ENCODE measurements at places on chromosomes 7 and 10.

DNA sequence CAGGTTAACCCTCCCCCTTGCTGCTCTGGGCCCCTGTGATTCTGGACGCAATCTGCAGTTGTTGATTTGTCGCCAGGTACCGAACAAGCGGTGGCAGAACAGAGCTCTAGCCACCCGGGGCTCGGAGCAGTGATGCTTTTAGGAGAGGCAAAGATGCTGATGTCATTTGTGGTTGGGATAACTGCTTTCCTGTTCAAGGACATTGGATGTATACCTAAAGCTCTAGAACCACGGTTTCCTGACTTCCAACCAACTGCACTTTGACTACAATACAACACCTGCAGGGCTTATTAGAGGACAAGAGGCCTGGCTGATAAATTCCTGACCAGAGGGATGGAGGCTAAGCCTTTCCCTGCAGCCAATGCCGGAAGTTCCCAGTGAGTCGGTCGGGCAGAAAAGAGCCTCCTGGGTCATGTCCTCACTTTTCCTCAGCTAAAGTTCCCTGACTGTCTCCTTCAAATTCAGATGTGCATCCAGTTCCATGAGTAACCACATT, 6.5 kb upstream of the RBM20 start:
- no peak for DNase-seq

DNA sequence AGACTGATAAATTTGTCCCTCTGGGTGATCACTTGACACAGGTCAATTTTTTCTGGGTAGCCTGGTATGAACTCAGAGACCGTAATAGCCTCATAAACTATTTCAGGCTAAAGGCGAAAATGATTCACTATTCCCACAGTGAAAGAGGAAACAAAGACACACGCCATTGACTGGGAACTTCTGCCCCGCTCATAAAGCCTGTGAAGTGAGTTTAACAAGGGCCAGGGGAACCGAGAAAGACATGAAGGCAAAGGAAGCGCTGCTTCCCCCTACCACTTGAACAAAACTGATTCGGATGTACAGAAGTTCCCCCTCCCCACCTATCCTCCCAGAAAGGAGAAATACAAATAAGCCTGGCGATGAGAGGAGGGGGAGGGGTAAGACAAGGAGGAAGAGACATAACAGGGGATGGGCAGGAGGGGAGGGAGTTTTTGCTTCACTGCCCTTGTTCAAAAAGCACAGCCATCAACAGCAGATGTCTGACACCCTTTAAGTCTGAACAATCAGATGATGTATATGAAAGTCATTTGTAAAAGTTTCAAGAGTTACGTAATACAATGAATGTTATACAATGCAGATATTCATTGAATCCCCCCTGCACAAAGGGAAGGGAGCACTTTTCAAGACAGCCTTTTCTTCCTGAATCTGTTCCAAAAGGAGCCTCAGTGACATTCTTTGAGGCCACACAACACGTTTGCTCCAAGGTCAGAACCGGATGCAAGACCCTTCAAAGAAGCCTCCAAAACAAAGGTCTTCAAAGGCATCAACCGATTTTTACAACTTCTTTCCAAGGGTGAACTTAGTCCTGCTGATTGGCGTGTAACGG, 734 bp downstream of the ABCB4 start:
- DNase-seq, result no peak

- DNase-seq, result no peak
These were observed 46.5 kb upstream of the TNRC18 start for GRCh38 chr7:5470167-5470532.

- no peak for DNase-seq
These were observed 2.4 kb downstream of the FEZF1 start for GRCh38 chr7:122301858-122302760.

DNA sequence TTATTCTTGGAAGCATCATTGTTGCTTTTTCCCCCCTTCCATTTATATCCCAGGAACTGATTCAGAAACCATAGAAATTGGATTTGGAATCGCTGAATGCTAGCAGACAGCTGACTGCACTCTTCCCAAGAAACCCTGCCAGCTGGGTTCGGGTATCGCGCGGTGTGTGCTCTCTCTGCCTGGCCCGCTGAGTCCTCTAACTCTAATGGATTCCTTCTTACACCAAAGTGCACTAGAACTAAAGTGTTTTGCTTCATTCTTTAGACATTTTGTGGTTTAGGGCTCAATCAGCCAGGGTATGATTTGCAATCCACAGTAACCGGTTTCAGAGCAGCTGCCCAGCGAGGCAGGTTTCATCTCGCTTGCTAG, 92.2 kb downstream of the EGFR start:
- DNase-seq, result no peak

DNA sequence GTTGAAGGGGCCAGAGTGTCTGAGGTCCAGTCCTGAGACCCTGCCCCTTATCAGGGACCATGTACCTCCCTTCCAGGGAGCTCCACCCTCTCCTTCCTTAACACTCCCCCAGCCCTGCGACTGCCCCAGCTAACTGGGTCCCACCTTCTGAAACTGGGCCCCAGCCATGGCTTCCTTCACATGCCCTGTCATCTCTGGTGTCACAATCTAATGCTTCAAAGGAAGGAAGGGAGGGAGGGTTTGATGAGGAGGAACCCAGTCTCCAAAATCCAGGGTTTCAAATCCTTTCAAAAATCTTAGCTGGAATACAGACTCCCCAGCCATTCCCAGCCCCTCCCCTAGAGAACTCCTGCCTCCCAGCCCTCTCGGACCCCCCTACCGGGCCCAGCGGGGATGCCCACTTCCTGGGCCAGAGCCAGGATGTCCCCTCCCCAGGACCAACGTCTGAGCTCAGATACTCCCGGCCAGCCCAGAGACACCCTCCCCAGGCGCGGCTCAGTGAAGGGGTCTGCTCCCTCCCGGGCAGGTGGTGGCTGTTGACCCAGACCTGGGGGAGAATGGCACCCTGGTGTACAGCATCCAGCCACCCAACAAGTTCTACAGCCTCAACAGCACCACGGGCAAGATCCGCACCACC, 18.0 kb downstream of the C10orf105 start:
- DNase-seq, result no peak

- no peak for DNase-seq
These were observed at the start of gene AGR2 for GRCh38 chr7:16804674-16805439. TSS of gene AGR2 (minus strand) at chr7:16804999. CDS start at chr7:16801796, 3,203 bp downstream.

DNA sequence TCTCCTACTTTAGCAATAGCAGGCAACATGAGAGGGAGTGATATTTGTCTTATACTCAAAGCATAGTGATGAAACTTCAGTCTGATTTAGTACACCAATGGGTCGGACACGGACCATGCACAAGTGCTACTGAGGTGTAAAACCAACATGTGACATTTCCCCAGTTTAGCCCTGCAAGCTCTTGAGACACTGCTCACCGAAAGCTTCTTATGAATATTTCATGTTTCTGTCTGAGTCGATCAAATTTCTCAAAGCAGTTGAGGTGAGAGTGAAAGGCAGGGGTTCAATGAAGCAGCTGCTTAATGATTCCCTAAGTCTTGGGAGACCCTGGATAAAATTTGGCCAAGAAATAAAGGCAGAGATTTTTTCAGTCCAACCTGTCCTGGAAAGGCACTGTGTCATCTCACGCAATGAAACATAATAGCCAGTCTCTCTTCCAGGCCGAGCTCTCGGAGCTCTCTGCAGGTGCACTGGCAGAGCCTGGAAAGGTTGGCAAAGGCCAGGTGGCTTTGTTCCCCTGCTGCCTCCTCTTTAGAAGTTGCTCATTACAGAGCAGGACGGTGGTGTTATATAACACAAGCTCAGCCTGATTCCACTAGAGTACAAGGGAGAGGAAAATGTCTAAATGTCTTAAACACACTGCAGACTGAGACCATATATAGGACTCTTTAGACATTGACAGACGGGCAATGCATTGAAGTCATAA, 33.9 kb upstream of the XPNPEP1 start:
- DNase-seq, result no peak

- DNase-seq, result no peak
These were observed 130.2 kb upstream of the CTTNBP2 start for GRCh38 chr7:118003476-118003875.

- DNase-seq, result no peak
These were observed 52.1 kb downstream of the GNAI1 start for GRCh38 chr7:80186721-80187120.

- no peak for DNase-seq
These were observed 173.6 kb downstream of the CDCA7L start for GRCh38 chr7:21771906-21772610.

DNA sequence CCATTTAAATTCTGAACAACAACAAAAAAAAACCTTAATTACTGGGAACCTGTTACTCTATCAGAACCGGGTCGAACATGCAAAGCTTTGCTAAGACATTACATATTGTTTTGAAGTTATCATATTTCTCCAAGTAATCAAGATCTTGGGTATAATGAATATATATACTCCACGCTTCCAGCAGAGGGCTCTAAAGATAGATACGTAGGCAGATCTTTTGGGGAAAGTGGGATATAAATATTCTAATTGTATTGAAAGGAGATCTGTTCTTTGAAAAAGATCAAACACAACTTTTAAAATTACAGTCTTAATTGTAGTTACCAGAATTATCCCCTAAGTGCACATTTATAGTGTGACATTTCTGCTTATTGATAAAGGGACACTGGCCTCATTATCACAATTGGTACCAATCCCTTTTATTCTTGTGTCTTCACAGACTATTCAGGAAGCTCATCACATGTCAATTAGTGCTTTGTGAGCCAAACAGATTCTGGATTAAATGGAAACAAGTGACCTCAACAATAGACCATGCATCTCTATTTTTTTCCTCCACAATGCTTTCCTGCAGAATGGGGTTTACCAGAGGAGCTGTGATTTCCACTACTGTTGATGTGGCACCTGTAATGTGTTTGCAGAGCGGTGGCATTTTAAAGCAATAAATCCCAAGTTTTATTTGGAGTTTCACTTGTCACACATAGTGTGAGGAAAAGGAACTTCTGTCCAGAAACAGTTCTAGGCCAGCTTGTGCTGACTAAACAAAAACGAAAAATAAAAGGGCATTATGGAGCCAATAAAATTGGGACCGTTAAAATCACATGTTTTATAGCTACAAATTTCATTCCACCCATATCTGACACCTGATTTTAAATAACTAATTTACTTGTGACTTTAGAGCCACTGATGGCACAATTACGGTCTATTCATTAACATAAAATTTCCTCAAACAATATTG, 122.4 kb downstream of the CTTNBP2 start:
- no peak for DNase-seq

DNA sequence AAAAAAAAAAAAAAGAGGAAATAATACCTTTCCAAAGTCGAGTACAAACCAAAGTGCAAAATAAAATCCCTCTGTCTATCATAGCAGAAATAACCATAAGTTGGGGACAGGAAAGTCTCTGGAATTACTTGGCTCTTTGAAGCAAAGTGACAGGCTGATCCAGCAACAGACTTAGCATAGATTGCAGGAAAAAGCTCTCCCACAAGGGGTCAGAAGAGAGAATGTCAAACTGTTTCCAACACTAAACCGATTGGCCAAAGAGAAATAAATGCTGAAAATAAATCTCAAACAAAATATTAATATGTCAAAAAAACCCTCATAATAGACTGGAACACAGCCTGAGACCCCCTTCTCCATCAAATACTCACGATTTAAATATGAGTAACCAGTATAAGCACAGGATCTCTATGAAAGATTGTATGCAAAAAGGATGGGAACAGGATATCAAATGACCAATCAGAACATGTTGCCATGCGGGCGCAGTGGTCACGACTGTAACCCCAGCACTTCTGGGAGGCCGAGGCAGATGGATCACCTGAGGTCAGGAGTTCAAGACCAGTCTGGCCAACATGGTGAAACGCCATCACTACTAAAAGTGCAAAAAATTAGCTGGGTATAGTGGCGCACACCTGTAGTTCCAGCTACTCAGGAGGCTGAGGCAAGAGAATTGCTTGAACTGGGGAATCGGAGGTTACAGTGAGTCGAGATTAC, 1000.7 kb upstream of the LRRN3 start:
- DNase-seq, result no peak

DNA sequence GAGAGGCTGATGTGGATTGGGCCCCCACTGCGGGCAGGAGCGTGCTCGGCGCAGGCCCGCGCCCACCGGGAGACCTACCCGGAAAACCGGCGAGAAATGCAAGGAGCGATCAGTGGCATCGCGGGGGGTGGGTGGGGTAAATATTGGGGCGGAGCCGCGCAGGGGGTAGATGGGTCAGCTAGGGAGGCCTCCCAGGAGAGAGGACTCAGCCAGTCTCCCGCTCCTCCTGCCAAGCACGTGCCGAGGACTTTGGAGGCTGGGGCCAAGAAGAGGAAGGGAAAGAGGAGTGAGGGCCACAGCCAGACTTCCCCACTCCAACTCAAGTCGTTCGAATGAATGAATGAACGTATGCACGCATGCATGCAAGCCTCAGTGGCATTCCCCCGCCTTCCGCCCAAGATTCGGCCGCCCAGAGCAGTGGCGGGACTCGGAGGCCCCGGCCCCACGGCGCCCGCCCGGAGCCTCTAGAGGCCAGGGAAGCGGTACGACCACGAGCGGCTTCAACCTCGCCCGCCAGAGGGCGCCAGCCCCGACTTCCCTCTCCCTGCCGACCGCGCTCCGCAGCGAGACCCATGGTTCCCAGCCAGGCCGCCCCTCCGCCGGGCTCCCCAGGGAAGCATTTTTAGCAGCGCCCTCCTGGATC, 3.6 kb downstream of the NPM3 start:
- DNase-seq, result no peak

GRCh38 chr10:62502995-62503613, 128.9 kb downstream of the ZNF365 start:
- DNase-seq, result no peak

GRCh38 chr7:22111661-22112060, 166.0 kb upstream of the CDCA7L start:
- DNase-seq, result no peak

GRCh38 chr7:155002411-155003091, 373 bp downstream of the PAXIP1 start:
- DNase-seq, result no peak

GRCh38 chr10:11882646-11883375, 59.7 kb downstream of the PROSER2 start:
- DNase-seq, result no peak

- no peak for DNase-seq
These were observed 312.6 kb downstream of the PLXDC2 start for GRCh38 chr10:20128811-20129210.

DNA sequence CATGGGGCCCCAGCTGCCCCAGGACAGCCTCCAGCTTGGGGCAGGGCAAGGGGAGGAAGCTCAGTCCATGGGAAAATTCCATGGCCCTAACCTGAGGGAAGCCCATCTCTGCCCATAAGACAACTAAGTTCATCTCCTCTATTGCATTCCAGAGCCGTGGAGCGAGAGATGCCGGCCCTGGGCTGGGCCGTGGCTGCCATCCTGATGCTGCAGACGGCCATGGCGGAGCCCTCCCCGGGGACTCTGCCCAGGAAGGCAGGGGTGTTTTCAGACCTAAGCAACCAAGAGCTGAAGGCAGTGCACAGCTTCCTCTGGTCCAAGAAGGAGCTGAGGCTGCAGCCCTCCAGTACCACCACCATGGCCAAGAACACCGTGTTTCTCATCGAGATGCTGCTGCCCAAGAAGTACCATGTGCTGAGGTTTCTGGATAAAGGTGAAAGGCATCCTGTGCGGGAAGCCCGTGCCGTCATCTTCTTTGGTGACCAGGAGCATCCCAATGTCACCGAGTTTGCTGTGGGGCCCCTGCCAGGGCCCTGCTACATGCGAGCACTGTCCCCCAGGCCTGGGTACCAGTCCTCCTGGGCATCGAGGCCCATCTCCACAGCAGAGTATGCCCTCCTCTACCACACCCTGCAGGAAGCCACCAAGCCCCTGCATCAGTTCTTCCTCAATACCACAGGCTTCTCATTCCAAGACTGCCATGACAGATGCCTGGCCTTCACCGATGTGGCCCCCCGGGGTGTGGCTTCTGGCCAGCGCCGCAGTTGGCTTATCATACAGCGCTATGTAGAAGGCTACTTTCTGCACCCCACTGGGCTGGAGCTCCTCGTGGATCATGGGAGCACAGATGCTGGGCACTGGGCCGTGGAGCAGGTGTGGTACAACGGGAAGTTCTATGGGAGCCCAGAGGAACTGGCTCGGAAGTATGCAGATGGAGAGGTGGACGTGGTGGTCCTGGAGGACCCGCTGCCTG, 4.3 kb downstream of the AOC1 start:
- DNase-seq, result no peak
